ENCODE measurements at places on chromosomes 12 and 14. TPM values are rescaled to one million over a fixed set of nuclear protein-coding genes. Genes with fewer than 3 reads are reported as not detected.
A peak's percentile ranks its signal among the peaks of the same experiment; 100 is the strongest.

- no peak for DNase-seq
Measured at GRCh38 chr14:103529383-103530365, 678 bp downstream of the TRMT61A start.

DNA sequence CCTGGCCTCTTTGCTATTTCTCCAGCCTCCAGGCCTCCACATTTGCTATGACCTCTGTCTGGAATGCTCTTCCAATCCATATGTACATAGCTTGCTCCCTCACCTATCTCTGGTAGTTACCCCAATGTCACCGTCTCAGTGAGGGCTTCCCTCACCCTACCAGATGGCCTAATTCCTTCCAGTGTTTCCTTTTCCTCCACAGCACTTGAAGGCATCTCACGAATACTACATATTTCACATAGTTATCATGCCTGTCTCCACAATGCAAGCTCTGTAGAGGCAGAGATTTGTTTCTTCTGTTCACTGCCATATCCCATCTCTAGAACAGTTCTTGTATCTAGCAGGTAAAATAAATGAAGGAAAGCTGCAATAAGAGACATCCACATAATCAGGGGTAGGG is 21.3 kb upstream of the HSP90B1 start:
- DNase-seq: no peak

DNA sequence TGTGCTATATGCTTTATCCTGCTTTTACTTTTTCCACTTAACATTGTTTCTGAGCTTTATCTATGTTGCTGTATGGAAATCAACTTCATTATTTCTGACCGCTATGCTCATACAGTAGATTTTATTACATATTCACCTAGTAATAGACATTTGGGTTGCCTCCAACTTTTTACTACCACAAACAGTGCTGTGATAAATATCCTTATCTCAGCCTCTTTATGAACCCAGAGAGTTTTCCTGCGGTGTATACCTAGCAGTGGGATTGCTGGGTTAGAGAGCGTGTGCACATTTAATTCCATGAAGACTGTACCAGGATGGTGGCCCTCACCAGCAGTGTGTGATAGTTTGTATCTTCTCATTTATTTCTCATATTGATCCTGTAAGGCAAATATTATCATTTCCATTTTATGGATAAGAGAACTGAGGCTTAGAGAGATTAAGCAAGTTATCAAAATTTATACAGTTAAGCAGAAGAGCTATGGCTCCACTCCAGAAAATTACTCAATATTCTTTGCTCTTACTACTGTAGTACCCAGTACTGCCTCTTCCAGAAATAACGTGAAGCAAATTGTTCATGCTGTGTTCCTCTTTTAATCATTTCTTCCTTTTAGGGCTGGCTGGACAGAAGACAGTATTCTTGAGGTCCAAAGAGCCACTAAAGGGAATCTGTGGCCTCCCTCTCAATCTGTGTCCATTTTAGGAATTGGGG is 26.3 kb upstream of the CISTR start:
- DNase-seq: no peak

DNA sequence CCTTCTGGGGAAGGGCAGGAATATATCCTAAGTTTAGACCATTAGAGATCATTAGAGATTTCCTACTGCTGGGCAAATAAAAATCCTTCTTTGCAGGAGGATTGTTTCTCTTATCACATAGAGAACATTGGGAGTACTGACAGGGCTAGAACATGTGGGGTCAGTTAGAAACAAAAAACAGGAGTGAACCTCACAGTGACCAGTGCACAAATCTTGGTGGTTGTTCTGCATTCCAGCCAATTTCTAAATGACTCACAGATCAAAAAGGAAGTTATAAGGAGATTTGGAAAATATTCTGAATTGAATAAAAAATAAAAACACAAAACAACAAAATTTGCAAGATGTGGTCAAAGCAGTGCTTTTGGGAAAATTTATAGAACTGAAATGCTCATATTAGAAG is 118.8 kb downstream of the LLPH start:
- peak; percentile 30 for DNase-seq

DNA sequence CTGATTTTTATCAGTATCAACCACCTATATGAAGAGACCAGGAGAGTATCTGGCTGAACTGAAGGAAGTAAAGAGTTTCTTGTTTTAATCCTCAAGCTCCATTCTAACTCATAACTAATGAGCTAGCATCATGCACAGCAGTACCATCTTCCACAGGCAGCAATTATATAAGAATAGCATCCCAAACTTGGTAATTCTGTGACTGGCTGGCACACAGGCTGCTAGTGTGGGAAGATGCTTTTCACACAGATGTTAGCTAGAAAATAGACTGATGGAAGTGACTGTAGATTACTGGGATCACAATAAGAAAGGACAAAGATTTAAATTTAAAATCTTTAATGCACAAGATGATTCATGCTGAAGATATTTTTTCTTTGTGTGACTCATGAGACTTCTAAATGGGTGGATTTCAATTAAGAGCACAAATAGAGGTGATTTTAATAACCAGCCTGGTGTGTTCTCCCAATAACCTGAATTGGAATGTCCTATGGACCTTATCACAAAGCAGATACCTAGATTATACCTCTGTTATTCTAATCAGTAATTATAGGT is 417.7 kb upstream of the ATXN7L3B start:
- no peak for DNase-seq

DNA sequence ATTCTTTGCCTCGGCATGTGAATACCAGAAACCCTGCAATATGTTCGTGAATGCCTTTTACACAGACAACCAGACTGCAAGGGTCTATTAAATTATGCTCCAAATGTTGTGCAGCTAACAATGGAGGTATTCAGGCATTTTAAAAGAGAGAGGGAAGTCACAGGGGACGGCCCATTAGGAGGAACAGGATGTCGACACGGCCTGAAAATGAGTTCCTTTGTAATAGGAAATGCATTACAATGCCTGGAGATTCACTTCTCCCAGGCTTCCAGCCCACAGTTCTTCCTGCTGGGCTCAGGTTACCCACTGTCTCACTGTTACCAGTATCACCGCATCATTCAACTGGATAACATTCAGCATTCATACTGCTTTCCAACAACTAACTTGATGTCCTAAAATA is 2.5 kb downstream of the DUSP6 start:
- DNase-seq: peak; percentile 85

YLPM1 gene
- 32.3 TPM for total RNA-seq

TESPA1 gene
- total RNA-seq: not detected

CHST11 gene
- total RNA-seq: 10.0 TPM

NGB gene
- not detected for total RNA-seq

KCNC2 gene
- total RNA-seq: not detected
